Activated CD8-positive, alpha-beta T cell treated with anti-CD3 and anti-CD28 coated beads, Interleukin-2, amount 10 ng/mL, durations not matched to agents 7 days and 5 days (primary cell): ENCODE measurements at places on chromosomes 5 and 9. TPM values are rescaled to one million over a fixed set of nuclear protein-coding genes. Genes with fewer than 3 reads are reported as not detected.

- no peak overlapping the region for H3K27ac ChIP-seq
- H3K27me3 ChIP-seq, result no peaks in the 10 kb centered on the region
- peaks cover 13% of the 10 kb centered on the region for H3K36me3 ChIP-seq
- peaks cover 35% of the 10 kb centered on the region for H3K4me1 ChIP-seq
- no peak for DNase-seq
These were observed 127.5 kb upstream of the LMX1B start for GRCh38 chr9:126486276-126486675.

WNT8A gene
- total RNA-seq, result not detected

- no peaks in the 10 kb centered on the region for H3K4me1 ChIP-seq
- H3K36me3 ChIP-seq, result no peaks in the 10 kb centered on the region
- DNase-seq, result no peak
- H3K27me3 ChIP-seq, result no peaks in the 10 kb centered on the region
- no peak overlapping the region for H3K27ac ChIP-seq
- H3K4me3 ChIP-seq, result no peak overlapping the region
These were observed 136.3 kb downstream of the TMEM232 start for GRCh38 chr5:110590187-110590586.

DNA sequence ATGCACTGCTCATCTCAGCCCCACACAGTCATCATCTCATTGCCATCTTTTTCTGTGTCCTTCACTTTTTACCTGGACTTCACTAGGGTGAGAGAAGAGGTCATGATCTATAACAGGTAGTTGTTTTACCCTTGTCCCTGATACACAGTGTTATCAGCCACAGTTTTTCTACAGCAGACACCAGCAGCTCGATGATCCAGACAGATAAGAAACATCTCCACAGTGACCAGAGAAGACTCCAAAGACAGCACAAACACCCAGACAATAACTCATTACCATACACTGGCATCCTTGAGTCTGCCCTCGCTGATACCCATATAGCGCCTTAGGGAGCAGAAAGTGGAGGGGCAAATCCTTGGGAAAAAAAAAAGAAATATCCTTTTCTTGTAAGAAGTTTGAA, 194.1 kb downstream of the DTWD2 start:
- no peak for DNase-seq
- no peaks in the 10 kb centered on the region for H3K27me3 ChIP-seq
- H3K4me1 ChIP-seq, result no peaks in the 10 kb centered on the region
- H3K4me3 ChIP-seq, result no peak overlapping the region
- H3K27ac ChIP-seq, result no peak overlapping the region

GRM6 gene
- not detected for total RNA-seq

- H3K27ac ChIP-seq, result no peak overlapping the region
- no peaks in the 10 kb centered on the region for H3K4me1 ChIP-seq
- H3K4me3 ChIP-seq, result no peak overlapping the region
- no peak for DNase-seq
These were observed 384.3 kb downstream of the YTHDC2 start for GRCh38 chr5:113897748-113898147.

- H3K27ac ChIP-seq, result no peak overlapping the region
- H3K4me3 ChIP-seq, result no peak overlapping the region
- H3K4me1 ChIP-seq, result peaks cover 3% of the 10 kb centered on the region
- no peaks in the 10 kb centered on the region for H3K27me3 ChIP-seq
- DNase-seq, result no peak
These were observed 129.2 kb downstream of the ZDHHC21 start for GRCh38 chr9:14563902-14564624.

GRCh38 chr5:75319638-75320037, 17.4 kb upstream of the HMGCR start:
- no peaks in the 10 kb centered on the region for H3K4me1 ChIP-seq
- no peaks in the 10 kb centered on the region for H3K36me3 ChIP-seq
- DNase-seq, result no peak
- no peak overlapping the region for H3K4me3 ChIP-seq
- H3K27ac ChIP-seq, result no peak overlapping the region

DNA sequence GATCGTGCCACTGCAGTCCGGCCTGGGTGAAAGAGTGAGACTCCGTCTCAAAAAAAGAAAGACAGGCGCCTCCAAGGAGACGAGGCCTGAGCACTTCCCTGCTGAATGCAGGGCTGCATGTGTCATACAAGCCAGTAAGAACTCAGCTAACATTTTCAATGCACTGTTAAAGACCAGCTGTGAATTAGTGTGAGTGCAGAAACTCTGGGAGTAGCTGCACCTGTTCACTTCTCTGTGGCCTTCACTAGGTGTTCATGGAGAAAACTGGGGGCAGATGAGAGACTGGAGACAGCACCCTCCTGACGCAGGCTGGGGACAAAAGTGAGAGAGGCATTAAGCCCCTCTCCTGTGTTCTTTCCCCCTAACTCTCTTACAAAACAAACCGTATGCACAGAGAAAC, 41.8 kb downstream of the FBXO10 start:
- H3K4me1 ChIP-seq, result no peaks in the 10 kb centered on the region
- H3K27me3 ChIP-seq, result no peaks in the 10 kb centered on the region
- no peak for DNase-seq
- no peak overlapping the region for H3K27ac ChIP-seq

PHYKPL gene
- total RNA-seq, result 126 TPM

NRG2 gene
- total RNA-seq, result not detected

OR1J2 gene
- not detected for total RNA-seq

- no peaks in the 10 kb centered on the region for H3K27me3 ChIP-seq
- H3K27ac ChIP-seq, result no peak overlapping the region
- peaks cover 19% of the 10 kb centered on the region for H3K4me1 ChIP-seq
These were observed 19.4 kb downstream of the DCP2 start for GRCh38 chr5:112995764-112996618.

- no peak for DNase-seq
- no peaks in the 10 kb centered on the region for H3K27me3 ChIP-seq
- no peak overlapping the region for H3K4me3 ChIP-seq
These were observed 102.0 kb downstream of the NSG2 start for GRCh38 chr5:174147551-174147950.

DNA sequence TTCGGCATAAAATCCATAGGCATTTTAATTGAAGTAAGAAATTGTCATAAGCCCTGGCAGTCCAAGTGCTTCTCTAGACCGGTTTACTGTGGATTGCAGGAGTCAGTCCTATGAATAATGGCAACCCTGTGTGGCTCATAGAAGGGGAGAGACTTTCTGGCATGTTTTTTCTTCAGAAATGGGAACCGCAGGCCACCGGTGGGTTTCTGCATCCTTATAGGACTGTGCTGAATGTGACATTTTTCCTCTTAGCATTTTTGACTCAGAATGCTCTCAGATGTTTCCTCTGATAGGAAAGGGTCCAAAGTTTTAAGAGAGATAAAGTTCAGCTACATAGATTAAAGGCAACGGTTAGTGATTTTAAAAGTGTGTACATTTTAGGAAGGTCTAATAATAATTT, 6.3 kb downstream of the DAPK1 start:
- DNase-seq, result no peak
- H3K27me3 ChIP-seq, result peaks cover 20% of the 10 kb centered on the region
- H3K4me3 ChIP-seq, result no peak overlapping the region
- H3K36me3 ChIP-seq, result no peaks in the 10 kb centered on the region

DNA sequence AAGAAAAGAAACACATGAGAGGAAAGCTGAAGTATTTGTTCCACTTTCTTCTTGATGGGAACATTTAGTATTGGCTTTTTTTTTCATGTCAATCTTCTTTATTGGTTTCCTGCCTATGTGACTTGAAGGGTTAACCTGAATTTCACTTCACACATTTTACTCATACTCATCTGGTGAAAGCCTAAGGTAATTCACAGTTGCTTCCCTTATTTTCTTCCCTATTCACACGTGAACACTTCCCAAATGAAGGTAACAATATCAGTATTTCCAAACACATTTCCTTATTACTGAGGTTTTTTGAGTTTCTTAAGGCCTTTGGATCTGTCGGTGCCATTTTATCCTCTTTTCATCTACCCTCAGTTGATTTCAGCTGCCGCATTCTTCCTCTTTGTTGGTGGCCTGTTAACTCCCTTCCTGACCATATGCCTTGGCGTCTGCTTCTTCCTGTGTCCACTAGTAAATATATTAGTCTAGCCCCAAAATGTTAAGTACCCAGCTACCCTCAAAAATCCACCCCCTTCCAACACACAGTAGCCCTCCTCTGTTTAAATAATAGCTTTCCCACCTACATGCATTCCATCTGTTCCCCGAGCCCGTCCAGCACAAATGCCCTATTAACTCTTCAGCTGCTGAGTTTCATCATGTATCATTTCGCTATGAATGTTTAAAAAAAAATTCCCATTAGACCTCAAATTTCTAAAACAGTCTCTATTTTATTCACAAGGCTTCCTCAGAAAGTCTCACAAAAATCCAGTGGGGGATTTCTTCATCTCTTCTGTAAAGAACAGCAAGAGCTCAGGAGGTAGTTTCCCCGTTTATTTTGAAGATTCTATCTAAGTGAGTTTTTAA, 97.3 kb downstream of the USP20 start:
- peak overlapping the region; percentile 88 for H3K27ac ChIP-seq
- DNase-seq, result no peak
- H3K4me1 ChIP-seq, result peaks cover 65% of the 10 kb centered on the region
- H3K4me3 ChIP-seq, result peak overlapping the region; percentile 59
- H3K36me3 ChIP-seq, result peaks cover 56% of the 10 kb centered on the region

GRCh38 chr5:73274881-73275663, 102.1 kb downstream of the TMEM174 start:
- H3K4me1 ChIP-seq, result no peaks in the 10 kb centered on the region
- no peak for DNase-seq
- H3K4me3 ChIP-seq, result no peak overlapping the region
- H3K27ac ChIP-seq, result no peak overlapping the region

DNA sequence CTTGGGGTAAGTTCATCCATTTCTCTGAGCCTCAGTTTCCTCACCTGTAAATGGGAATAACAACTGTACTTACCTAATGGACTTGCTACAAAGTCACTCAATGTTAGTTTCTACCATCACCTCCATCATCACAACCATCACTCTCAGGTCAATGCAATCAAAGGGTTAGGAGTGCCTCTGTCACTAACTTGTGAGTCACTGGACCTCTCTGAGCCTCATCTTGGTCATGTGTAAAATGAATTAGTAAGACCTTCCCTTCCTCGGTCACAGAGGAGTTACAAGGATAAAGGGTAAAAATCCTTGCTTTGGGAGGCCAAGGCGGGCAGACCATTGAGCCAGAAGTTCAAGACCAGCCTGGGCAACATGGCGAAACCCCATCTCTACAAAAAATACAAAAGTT, 12.8 kb downstream of the FABP6 start:
- no peaks in the 10 kb centered on the region for H3K36me3 ChIP-seq
- H3K27me3 ChIP-seq, result no peaks in the 10 kb centered on the region
- no peaks in the 10 kb centered on the region for H3K4me1 ChIP-seq
- H3K4me3 ChIP-seq, result no peak overlapping the region
- no peak overlapping the region for H3K27ac ChIP-seq

- no peaks in the 10 kb centered on the region for H3K27me3 ChIP-seq
- no peak for DNase-seq
- no peak overlapping the region for H3K27ac ChIP-seq
- peaks cover 55% of the 10 kb centered on the region for H3K36me3 ChIP-seq
These were observed 6.5 kb upstream of the GLE1 start for GRCh38 chr9:128497824-128498610.

POLE3 gene
- total RNA-seq, result 78.9 TPM

- H3K4me1 ChIP-seq, result peaks cover 4% of the 10 kb centered on the region
- no peak overlapping the region for H3K27ac ChIP-seq
- H3K27me3 ChIP-seq, result peaks cover 45% of the 10 kb centered on the region
- H3K36me3 ChIP-seq, result no peaks in the 10 kb centered on the region
These were observed 5.8 kb upstream of the FSTL4 start for GRCh38 chr5:133618141-133618540.

CDX1 gene
- not detected for total RNA-seq
